ENCODE measurements at places on chromosomes 12 and 14.

DNA sequence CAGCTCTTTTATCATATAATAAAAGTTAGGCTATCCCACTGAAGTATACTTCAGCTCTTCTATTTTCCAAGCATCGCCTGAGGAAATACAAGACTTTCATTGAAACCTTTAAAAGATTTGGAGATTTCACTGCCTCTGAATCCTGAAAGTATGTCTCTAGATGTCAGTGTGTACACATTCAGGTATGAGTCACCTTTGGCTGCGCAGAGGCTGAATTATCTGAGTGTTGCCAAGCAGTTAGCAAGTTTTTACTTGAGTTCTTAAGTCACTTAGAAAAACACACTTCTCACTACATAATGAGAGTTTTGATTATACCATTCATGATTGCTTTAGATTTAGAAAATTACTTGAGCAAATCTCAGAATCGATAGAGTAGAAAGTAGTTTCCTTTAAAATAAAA is 210.3 kb downstream of the TMTC2 start:
- no peak for DNase-seq

GRCh38 chr12:40232602-40233001 is 7.8 kb downstream of the LRRK2 start:
- no peak for DNase-seq

GRCh38 chr12:93108985-93109384 is 179.9 kb upstream of the EEA1 start:
- DNase-seq: no peak

DNA sequence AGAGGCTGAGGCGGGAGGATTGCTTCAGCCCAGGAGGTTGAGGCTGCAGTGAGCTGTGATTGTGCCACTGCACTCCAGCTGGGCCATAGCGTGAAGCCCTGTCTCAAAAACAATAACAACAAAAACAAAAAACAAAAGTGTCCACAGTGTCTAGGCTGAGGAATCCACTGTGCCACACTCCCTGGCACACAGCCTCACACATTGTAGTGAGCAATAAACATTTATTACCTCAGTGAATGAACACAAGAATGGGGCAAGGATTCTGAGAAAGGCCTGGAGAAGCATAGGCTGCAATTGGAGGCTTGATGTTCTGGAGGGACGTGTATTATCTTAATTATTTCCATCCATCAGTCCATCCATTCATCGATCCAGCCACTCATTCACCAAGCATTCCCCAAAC is 17.1 kb upstream of the P2RX7 start:
- DNase-seq: no peak

- no peak for DNase-seq
These were observed 7.9 kb downstream of the GALNT9 start for GRCh38 chr12:132321321-132322118.

GRCh38 chr12:79658221-79658620 is 32.5 kb downstream of the PAWR start:
- no peak for DNase-seq

DNA sequence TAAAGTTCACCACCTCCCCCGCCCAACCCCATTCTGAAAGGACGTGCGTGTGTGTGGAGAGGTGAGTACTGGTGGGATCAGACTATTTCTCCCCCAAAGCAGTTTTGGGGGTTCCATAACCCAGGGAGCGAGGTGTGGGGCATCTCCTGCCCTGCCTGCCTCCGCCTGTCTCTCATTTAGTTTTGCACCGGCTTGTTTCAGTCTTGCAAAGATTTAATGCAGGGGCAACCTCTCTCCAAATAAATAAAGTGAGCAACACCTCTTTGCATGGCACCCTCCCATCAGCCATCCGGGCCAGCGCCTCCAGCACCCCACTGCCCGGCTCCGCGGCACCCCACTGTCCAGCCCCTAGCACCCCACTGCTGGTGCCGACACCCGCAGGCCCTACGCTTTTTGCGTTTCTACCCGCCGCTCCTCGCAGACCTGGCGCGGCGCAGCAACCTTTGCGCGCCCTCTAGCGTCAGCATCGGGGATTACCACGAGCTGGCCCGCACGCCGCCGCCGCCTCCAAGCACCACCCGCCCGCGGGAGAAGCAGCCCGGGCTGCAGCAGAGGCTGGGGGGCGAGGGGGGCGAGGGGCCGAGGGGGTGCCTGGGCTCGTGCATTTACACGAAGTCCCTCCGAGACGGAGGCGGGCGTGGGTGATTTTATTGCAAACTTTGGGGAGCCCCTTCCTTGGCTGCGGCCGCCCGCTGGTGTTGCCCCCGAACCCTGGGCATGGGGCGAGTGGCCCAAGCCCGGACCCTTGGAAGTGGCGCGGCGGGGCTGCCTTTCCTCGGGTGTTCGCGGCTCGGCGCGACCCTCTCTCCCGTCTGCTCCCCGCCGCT is 55.8 kb upstream of the VRK1 start:
- DNase-seq: peak; percentile 53

DNA sequence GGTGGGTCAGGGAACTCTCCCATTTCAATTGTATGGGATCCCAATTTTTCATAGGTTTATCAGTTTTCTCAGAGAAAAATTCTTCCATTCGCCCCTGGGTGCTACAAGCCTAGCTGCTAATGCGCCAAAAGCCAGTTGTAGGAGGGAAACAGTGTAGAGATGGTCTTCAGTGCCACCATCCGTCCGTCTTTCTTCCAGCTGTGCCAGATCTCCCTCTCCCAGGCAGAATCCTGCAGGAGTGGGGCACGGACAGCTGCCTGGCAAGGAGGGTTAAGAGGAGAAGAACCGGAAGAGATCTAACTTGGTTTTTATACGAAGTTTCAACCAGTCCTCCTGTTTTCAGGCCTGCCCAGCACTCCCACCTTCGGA is 38.9 kb upstream of the FUT8 start:
- no peak for DNase-seq

- no peak for DNase-seq
These were observed 396.5 kb downstream of the FOXG1 start for GRCh38 chr14:29163109-29163508.

DNA sequence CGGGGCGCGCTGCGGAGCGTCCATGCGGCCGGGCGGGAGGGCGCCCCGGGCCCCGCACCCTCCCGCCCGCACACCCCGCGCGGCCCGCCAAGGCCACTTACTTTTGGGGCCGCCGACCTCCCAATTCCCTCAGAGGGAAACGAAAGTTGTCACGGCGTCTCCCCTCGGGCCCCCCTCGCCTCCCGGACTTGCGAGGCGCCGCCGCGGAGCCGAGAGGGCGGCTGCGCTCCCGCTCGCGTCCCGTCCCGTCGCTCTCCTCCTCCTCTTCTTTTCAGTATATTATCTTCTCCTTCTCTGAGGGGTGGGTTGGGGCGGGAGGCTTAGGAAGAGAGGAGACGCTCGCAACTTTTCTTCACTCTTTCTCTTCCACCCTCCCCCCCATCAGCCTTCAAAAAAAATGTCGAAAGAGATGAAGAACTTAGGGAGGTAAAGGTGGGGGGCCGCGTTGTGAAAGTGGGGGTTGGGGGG is 613 bp downstream of the DUSP16 start:
- DNase-seq: peak; percentile 64

DNA sequence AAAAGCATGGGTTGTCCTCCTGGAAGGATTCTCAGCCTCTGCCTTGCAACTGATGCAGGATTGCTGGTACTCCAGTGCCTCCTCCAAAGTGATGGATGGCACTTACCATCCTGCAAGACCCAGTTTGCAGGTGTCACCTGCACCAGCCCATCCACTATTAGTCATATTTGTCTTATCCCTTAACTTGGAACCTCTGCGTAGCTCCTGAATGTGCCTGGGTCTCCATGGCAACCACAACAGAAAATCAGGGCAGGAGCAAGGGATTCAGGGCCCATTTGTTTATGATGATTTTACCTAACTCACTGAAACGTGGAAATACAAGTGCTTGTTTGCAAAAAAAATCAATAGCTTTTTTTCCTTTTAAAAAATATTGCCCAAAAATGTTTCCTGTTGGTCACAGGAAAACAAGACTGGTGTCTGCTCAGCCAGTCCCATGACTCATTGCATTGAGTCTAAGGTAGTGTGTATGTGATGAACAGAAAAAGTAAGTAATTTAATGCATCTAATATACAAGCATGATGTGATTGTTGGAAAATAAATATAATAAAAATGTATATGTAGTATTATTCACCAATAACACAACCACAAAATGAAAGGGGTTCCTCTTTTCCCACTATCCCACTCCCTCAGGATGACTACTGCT is 1196.3 kb upstream of the TMEM132C start:
- DNase-seq: peak; percentile 1

- no peak for DNase-seq
These were observed 274.7 kb downstream of the NEDD1 start for GRCh38 chr12:97181571-97182265.

DNA sequence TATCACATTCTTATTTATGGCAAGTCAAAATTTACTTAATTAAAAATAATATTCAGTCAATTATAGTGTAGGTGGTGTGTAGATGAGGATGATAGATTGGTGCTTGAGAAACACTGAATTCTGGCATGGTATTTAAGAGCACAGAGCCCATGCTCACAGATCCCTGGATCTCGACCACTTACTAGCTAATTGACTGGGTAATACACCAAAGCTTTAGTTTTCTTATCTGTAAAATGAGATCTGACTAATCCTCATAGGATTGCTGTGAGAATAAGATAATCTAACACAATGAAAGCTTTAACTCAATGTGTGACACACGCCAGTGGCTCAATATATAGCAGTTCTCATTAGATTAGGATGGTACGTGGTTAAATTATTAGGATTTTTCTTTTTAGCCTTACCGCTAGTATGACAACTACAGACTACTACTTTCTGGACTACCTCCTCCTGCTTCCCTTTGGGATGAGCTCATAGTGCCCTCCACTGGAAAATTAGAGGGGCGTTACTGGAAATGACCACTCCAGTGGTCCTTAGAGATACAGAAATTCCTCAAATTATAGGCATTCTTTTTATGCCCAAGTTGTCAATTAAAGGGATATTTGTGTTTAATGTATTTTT is 482.8 kb upstream of the TBX3 start:
- DNase-seq: peak; percentile 8

- DNase-seq: no peak
These were observed 18.7 kb upstream of the CDCA4 start for GRCh38 chr14:105039458-105040205.

DNA sequence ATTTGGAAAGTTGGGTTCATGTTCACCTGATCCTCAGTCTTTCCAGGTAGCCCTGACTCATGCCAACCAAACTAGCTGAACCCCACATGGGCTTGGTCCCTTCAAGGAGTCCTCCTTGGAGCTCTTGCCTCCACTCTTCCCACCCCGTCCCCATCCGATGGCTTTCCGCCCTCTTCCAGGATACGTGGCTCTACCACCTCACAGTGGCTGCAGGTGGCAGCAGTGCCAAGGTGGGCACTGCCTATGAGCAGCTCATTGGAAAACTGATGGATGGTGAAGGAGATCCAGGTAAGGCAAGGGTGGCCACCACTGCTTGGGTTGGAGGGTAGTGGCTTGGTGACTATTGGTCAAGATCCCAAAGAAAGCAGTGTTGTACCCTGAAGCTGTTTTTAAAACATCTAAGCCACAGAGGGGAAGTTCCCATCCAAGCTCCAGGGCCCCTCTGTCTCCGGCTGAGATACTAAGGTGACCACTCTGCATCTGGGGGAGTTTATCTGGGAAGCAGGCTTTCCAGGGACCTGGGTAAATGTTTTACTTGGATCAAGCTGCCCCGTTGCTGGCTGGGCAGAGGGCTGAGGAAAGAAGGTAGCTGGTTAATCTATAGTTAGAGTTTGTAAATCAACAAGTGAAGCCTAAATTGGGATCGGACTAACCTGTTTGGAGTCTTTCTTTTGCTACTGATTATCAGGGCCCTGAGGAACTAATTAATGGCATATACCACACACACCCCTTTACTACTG is 23.7 kb downstream of the PIGH start:
- no peak for DNase-seq

GRCh38 chr12:59904874-59905521 is 309.2 kb downstream of the SLC16A7 start:
- DNase-seq: no peak

DNA sequence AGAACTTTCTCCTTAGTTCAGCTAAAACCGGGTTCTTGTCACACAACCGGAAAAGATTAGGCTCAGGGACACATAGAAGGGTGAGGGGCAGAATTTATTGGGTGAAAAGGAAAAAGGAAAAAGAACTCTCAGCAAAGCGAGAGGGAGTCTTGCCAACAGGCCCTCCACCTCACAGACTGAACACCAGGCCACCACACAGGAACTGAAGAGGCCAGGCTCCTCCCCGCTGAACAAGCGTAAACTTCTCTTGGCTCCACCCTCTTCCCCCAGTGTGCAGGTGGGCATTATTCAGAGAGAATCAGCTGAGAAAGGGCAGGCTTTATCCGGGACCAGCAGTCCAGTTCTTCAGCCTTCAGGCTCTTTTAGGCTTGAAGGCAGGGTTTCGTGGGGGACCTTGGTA is 125.6 kb upstream of the FGD4 start:
- no peak for DNase-seq

GRCh38 chr14:39038542-39038941 is 64.5 kb downstream of the SEC23A start:
- no peak for DNase-seq

GRCh38 chr12:124764870-124765580 is 98.6 kb downstream of the SCARB1 start:
- no peak for DNase-seq

DNA sequence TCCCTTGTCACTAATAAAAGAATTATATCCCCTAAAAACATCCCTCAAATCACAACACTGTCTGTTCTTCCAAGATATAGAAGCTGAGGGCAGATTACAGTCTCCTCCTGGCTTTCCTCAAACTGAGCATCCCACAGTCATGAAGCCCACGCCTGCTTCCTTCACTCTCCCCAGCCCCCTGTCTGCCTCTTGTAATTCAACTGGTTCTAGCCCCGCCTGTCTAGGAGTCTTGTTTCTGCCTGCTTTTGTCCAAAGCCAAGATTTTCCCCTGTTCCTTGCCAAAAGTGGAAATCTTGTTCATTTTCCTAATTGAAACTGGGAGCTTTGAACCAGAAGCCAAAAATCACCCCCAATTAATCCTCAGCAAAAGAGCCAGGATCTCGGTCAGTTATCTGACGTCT is 35.9 kb upstream of the PWP1 start:
- DNase-seq: no peak

GRCh38 chr14:51750542-51750941 is 98.8 kb downstream of the FRMD6 start:
- DNase-seq: no peak

DNA sequence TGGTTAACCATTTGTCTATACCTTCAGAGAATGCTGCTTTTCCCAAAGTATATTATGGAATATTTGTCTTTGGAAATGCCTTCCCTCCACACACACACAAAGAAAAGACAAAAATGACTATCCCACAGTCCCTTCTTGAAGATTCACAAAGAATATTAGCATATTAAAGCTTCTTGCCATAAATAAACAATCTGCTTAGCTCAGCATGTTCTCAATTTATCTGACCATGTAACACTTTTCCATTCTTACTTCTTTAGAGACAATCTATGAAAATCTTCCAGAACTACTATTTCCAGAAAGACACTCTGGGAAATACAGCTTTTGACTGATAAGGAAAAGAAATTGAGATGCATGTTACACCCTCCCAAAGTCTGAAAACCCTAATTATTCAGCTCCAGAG is 58.9 kb upstream of the OVCH1 start:
- no peak for DNase-seq

DNA sequence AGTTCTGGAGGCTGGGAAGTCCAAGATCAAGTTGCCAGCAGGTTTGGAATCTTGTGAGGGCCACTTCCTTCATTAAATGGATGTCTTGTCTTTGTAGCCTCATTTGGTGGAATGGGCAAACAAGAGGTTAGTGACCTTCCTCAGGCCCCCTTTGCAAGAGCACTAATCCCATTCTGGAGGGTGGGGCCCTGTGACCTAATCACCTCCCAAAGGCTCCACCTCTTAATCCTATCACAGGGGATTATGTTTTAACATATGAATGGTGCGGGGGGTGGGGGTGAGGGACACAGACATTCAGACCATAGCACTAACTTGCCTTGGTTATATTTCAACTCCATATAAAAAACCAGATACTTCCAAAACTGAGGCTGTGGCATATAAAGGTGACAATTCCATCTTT is 59.9 kb upstream of the PPP4R3A start:
- DNase-seq: no peak

Data from NCI-H1092 treated with DMSO at 0.1 percent for 48 hours (cell line).